ENCODE measurements at places on chromosomes 12 and 14.

- no peak for DNase-seq
Measured at GRCh38 chr12:52380271-52380694, 5.2 kb downstream of the KRT84 start.

- DNase-seq, result no peak
Measured at GRCh38 chr12:80756875-80757274, 40.2 kb downstream of the MYF5 start.

DNA sequence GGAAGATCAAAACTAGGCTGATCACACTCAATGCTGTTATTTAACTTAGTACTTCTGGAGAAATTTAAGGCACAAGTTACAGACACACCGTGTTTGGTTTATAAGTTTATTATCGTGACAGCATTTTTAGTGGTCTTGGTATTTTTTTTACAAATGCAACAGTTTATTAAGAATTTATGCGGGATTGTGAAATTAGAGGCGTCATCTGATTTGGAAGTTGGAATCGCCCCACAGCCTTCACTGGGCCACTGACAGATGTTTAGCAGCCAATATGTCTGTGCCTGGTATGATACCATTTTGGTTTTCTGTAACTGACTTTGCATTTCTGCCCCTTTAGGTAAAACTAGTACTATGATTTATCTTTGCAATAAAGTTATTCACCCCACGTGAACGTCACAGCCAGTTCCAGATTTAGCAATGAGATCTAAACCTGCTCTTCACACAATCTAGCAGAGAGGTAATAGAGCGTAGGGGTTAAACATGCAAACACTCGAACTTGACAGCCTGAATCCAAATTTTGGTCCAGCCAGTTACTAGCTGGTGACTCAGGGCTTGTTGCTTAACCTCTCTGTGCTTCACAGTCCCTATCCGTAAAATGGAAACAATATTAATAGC, 73.2 kb upstream of the SSTR1 start:
- DNase-seq, result no peak

GRCh38 chr12:67789266-67789665, 140.7 kb downstream of the DYRK2 start:
- DNase-seq, result no peak

DNA sequence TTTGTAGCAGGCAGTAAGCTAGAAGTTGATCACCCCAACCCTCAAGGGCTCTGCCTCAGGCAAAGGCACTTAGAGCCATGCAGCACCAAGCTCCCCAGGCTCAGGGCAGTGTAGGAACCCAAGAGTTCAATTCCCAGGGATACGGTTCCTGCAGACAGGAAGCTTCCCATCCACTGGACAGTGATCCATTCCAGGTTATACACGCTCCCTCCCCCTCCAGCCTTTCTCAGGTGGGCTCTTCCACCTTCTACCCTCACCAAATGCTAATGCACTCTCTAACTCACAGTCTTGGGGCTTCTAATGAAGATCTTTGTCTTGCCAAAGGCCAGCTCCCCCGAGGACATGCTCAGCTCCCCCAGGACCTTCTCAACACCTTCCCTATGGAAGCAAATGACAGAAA, 12.7 kb downstream of the MYO1A start:
- no peak for DNase-seq

DNA sequence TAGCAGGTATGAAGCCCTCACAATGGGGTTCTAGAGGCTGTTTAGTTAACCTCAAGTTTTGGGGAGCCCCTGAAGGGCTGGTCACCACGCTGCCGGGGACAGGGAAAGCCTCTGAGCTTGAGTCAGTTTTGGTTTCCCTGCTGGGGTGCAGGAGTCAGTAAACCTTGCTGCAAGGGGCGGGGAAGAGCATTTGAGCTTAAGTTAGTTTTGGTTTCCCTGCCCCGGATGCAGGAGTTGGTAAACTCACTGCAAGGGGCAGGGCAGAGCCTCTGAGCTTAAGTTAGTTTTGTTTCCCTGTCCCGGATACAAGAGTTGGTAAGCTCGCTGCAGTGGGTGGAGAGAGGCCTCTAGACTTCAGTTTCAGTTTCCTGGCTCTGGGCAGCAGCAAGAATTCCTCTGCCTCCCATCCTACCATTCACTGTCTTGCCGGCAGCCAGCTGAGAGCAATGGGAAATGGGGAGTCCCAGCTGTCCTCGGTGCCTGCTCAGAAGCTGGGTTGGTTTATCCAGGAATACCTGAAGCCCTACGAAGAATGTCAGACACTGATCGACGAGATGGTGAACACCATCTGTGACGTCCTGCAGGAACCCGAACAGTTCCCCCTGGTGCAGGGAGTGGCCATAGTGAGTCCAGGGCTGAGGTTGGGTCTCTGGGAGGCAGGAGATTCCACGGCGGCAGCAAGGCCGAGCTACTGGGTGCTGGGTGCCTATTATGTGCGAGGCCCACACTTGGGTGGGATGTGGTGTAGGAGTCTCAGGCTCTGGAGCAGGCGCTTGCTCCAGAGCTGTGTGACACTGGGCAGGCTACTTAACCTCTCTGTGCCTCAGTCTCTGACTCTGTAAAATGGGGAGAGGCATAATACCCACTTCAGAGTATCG, at the start of gene OAS2:
Gene OAS2 (plus strand): TSS at position 357 of the 878 bp plus-strand sequence. CDS start 90 bp downstream, at position 447.
- DNase-seq, result peak; percentile 39

GRCh38 chr12:56541631-56542030, 20.0 kb downstream of the RBMS2 start:
- DNase-seq, result no peak

GRCh38 chr14:101471723-101472517, 89.4 kb upstream of the DIO3 start:
- DNase-seq, result no peak

GRCh38 chr14:35969310-35969709, 143.2 kb downstream of the BRMS1L start:
- DNase-seq, result no peak

- no peak for DNase-seq
Measured at GRCh38 chr12:61018571-61018970, 1241.6 kb upstream of the USP15 start.

Data from psoas muscle (tissue), 8 donors.